ENCODE measurements at places on chromosomes 3 and 15. TPM values are rescaled to one million over a fixed set of nuclear protein-coding genes. Genes with fewer than 3 reads are reported as not detected.

- DNase-seq = no peak
Measured at GRCh38 chr3:143699424-143699823, 148.8 kb downstream of the SLC9A9 start.

Gene KLHDC8B
- 0.81 TPM for total RNA-seq

GRCh38 chr3:178485756-178486155, 50.5 kb upstream of the KCNMB2 start:
- DNase-seq = no peak

DNA sequence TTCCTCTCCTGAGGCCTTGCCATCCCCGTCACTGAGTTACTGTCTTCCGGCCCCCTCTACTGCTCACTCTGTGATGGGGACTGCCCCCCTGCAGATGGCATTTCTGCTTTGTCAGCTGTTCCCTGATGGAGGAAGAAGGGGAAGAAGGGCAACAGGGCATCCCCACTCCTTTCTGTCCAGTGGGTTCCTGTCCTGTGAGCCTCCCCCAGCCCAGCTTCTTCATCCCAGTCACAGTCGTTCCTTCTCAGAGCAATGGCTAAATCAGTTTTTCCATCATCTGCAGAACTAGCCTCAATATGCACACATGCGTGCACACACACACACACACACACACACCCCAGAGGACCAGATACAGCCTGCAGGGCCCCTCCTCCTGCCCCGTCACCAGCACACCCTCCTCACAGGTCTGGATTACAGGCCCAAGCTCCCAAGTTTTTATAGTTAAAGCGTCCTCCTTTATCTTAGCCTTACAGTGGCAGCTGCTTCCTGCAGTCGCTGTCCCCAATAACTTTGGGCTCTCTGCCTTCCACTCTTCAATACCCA, 21.4 kb downstream of the ALDH1L1 start:
- no peak for DNase-seq

Gene ARHGEF3
- 101 TPM for total RNA-seq

Gene ZIC4
- total RNA-seq = not detected

Gene MST1R
- 3.9 TPM for total RNA-seq

DNA sequence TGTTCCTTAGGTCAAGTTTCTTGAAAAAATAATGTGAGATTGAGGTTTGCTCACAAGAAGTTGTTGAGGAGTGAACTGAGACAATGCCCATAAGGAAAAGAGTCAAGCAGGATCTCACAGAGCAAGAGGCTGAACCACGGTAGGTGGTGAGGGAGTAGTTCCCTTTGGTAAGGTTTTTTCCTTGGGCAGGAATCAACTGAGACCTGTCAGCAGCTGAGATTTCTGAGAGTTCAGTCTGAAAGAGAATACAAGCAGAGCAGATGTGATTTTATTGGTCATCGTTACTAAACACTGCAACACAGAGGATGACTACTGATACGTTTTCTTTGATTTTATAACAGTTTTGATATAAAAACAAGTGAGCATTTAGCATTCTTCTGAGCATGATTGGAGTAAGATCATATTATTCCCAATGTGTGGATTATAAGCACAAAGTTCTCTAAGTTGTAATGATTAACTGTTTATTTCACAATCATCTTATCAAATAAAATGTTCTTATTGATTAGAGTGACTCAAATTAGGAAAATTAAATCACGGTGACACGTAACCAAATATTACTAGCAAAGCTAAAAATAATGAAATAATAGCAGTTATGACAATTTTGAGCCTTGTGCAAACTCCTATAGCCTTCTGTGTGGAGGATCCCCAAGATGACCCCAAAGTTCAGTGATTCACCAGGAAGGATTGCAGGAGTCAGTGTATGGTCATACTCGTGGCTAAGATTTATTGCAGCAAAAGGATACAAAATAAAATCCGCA, 346.2 kb upstream of the ZNF717 start:
- no peak for DNase-seq

Gene ECE2
- total RNA-seq = not detected

DNA sequence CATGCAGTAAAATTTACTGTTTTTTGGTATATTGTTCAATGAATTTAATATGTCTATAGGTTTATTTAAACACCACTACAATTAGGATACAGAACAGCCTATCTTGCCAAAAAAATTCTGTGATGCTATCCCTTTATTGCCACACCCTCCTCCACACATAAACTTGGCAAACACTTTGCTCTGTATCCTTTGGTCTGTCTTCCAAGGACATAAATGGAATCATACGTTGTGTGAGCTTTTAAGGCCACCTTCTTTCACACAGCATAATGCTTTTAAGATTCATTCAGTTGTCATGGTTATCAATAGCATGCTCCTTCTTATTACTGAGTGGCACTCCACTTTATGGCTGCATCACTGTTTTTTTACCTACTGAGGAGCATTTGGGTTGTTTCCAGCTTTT, 71.5 kb downstream of the CERS3 start:
- DNase-seq = no peak

- DNase-seq = no peak
Measured at GRCh38 chr3:158102242-158103080, 3.8 kb downstream of the SHOX2 start.

DNA sequence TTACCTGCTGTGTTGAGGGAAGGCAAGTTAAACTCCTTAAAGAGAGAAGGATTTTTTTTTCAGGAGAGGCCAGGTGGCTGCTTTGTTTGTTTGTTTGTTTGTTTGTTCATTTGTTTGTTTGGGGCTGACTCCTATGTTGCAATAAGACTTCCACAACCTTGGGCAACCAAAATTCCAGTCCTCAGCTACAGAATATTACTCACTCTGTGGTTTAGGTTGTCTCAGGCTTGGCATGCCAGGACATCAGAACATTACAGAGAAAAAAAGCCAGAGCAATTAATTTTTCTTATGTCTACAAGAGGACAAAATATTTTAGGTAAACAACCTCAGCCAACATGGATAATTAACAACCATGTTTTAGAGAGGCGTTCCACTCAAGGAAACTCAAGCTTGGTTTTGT, 156.7 kb upstream of the ATP11B start:
- DNase-seq = no peak

Gene TP53BP1
- 24.3 TPM for total RNA-seq

DNA sequence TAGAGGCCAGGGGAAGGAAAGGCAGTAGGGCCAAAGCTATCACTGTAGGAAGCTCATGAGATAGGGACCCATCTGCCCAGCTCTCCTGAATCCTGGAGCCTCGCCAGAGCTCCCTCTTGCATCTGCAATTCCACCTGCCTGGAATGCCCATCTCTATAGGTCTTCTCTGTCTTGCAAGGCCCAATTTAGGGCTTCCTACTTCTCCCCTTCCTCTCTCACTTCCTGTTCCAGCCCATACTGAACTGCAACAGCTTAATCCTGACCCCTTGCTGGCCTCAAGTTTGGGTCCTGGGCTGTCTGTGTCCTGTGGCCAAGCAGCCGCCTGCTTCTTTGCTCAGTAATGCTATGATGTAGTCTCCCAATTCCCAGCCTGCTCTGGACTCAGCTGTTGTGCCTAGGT, 3.6 kb upstream of the PTPN23 start:
- no peak for DNase-seq

- no peak for DNase-seq
Measured at GRCh38 chr3:16480861-16481545, 32.5 kb downstream of the RFTN1 start.

Gene ANKRD34C
- not detected for total RNA-seq

DNA sequence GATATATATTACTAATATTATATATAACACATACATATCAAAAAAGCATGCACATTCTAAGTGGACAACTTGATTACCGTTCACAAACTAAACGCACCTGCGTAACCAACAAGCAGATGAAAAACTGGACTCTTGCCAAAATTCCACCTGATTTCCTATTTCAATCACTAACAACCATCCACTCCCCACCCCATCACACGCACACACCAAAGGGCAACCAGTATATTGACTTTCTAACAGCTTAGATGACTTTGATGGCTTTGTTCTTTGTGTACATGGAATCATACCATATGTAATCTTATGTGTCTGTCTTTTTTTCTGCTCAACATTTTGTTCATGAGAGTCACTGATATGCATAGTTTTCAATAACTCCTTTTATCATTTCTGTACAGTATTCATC, 496.8 kb upstream of the ARRDC4 start:
- DNase-seq = no peak

GRCh38 chr3:80355144-80355543, 587.3 kb upstream of the ROBO1 start:
- no peak for DNase-seq

Gene CCDC13
- total RNA-seq = 0.63 TPM

GRCh38 chr3:121914081-121914998, 20.1 kb downstream of the SLC15A2 start:
- DNase-seq = no peak

- DNase-seq = peak; percentile 47
Measured at GRCh38 chr15:63708126-63708772, 111.1 kb downstream of the FBXL22 start.

Gene RLBP1
- not detected for total RNA-seq
